ENCODE measurements at places on chromosomes 4 and X.
A peak's percentile ranks its signal among the peaks of the same experiment; 100 is the strongest.

DNA sequence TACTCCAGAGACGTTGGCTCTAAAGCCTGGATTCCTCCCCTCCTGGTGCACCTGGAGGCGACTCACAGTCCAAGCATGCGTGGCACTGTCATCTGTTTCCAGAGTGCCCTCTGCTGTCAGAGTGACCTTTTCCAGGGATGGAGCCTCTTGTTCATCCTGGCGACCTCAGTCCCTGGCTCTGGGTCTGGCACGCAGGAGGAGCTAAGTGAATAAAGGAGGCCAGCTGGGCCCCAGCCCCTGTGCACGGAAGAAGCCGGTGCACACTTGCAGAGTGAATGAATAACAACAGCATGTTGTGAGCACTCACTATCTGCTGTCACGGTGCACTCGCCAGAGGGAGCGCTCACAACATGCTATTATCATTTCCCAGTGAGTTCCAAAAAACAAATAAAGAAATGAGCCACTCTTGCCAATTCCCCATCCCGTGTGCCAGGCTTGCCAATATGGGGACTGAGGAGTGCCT is 27.8 kb upstream of the PSAPL1 start:
- peak; percentile 23 for DNase-seq

DNA sequence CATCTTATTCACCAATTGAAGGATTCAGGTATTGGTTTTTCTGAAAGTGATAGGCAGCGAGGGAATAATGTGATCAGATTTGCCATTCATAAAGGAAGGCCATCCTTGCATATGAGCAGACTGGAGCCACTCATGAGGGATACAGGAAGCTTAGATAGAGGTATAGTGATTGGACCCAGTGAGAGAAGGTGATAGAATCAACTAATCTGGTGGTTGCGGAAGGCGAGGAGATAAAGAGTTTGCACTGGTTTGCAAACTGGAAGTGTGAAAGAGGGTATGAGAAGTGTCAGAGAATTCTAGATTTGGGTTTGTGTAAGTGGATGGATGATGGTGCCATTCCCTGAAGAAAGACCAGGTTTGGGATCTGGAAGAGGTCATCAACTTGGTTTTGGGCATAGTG is 57.3 kb upstream of the RASGEF1B start:
- DNase-seq: no peak

GRCh38 chr4:65340382-65341109 is 329.7 kb downstream of the EPHA5 start:
- DNase-seq: no peak

DNA sequence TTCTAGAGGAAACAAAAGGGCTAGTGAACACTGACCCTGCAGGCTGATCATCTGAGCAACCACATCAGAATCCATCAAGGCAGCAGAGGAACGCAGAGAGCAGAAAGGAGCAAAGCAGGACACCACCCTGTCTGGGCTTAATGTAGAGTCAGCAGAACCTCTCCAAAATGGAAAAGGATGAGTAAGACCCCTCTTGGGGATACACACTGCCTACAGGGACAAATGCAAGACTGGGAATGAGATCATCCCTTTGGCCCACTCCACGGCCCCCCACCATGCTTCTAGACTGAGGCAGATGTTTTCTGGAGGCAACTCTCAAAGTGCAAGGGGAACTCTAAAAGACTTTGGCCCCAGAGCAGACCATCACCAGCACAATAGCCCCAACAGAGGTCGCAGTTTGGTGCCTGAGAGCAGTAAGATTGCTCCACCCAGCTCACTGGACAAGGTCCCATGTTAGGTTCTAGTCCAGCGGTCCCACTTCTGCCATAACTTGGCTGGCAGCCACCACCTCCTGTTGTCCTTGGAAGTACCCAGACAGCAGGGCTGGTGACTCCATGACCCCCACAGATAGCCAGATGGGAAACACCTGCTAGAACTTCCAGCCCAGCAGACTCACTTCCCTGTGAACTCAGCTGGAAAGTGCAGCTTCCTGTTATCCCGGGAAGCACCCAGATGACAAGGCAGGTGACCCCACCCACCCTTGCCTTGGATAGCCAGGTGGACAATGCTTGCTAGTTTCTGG is 372.7 kb downstream of the INPP4B start:
- DNase-seq: no peak

DNA sequence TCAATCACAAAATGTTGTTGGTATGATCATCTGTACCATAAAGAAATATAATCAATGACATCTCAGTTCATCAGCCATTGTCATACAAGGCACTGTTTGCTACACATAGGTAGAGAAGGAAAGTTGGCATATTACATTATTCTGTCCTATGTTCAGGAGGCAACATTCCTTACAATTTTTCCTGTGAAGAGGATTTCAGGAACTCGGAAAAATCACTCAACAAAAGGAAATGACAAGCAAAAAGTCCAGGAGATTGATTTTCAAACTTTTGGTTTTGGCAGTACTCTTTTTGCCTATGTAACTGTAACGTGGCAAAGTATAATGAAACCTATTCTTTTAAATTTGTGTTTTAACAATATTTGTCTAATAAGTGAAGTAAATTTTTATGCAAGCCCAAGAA is 131.3 kb downstream of the MAB21L2 start:
- DNase-seq: no peak

DNA sequence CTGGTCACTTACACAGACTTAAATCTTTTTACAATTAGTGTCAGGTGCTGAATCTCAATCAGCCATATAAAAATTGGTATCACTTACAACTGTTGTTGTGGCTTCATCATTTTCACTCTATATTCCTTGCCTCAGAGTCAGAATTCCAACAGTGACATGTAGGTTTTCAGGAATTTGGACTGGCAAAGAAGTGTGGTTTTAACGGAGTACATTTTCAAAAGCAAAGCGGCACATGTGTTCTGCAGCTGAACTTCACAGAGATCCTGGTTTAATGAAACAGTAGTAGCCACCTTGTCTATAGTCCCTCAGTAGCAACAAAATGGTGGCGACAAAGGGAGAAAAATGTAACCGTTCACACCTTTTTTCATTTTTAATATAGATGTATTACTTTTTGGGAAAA is 486.6 kb downstream of the FAT4 start:
- DNase-seq: no peak

All from choroid plexus epithelial cell (primary cell).